ENCODE measurements at places on chromosomes 4 and X. TPM values are rescaled to one million over a fixed set of nuclear protein-coding genes. Genes with fewer than 3 reads are reported as not detected.

GRCh38 chr4:161799710-161800109 is 364.1 kb downstream of the FSTL5 start:
- peak; percentile 51 for DNase-seq

GRCh38 chr4:23539969-23540569 is 349.8 kb downstream of the PPARGC1A start:
- DNase-seq = no peak

DNA sequence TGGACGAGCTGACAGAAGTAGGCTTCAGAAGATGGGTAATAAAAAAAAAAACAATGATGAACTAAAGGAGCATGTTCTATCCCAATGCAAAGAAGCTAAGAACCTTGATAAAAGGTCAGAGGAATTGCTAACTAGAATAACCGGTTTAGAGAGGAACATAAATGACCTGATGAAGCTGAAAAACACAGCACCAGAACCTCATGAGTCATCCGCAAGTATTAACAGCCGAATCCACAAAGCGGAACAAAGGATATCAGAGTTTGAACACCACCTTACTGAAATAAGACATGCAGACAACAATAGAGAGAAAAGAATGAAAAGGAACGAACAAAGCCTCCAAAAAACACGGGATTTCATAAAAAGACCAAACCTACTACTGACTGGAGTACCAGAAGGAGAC is 10.5 kb downstream of the NELFA start:
- peak; percentile 93 for DNase-seq

GRCh38 chr4:25133132-25133531 is 27.1 kb downstream of the SEPSECS start:
- DNase-seq = no peak

GRCh38 chr4:53015681-53016080 is 153.6 kb downstream of the RASL11B start:
- no peak for DNase-seq

DNA sequence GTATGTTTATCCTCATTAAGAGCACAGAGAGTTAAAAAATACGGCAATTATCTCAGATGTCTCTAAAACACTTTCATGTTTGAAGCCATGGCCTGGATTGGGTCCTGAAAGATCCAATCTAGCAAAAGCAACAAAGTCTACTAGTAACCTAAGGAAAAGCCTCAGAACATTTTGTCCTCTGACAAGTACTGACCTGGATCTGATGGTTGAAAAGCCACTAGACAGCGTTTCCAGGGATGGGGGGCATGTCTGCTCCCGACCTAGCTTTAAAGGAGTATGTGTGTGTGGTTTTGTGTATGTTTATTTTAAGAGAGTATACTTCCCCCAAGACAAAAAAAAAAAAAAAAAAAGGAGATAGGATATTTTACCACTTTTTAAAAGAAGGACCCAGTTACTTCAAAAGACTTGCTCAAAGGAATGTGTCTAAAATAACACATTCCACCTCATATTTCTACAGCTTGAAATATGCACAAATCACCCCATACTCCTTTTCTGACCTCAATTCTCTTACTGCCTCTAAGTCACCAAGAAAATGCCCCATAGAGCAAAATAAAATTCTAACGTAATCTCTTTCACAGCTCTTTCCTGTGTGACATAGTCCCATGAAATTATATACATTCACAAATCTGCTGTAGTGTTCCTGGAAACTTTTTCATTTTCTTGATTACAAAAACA is 189.0 kb upstream of the TTC29 start:
- DNase-seq = no peak

FREM3 gene
- not detected for total RNA-seq

MAD2L1 gene
- total RNA-seq = 24.7 TPM

SOWAHD gene
- total RNA-seq = 1.4 TPM
